ENCODE measurements at places on chromosomes 1 and 21. TPM values are rescaled to one million over a fixed set of nuclear protein-coding genes. Genes with fewer than 3 reads are reported as not detected.

The RNU1-3 gene
- 4,234 TPM for total RNA-seq

The SLC5A9 gene
- total RNA-seq: 0.17 TPM

The PTAFR gene
- 2.2 TPM for total RNA-seq

DNA sequence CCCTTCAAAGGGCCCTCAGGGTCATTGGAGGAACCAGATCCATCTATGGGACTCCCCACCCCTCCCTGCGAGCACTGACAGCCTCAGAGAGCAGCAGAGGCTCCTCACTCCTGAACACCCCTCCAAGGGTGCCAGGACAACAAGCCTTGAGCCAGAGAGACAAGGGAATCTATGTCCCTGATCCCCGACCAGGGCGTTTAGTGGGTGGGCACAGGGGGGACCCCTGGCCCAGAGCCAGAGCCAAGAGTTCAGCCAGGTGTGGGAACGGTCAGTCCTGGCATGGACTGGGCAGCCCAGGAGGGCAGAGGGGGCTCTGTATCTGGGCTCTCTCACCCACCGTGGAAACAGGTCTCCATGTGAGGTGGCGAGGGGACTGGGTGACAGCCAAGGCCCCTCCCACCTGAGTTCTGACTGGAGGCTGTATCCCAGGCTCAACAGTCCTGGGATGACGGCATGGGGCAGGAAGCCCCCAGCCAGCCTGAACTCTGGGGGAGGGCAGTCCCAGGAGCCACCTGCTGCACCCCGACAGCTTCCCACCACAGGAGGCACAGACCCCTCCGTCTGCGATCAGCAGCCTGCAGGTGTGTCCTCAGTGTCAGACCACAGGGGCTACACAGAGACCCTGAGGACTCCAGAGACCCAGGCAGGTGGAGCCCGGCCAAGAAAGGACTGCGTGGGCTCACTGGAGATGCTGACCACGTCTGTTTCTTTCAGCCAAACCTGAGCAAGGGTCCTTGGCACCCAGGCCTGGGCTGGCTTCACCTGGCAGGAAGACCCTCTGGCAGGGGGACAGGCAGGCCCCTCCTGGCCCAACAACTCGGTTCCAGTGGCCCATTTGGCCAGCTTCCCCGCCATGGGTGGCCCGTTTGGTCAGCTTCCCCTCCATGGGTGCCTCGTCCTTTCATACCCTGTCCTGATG, 11.2 kb upstream of the SRARP start:
- no peak for DNase-seq

GRCh38 chr1:163168053-163168452, 34.7 kb downstream of the RGS5 start:
- no peak for DNase-seq

DNA sequence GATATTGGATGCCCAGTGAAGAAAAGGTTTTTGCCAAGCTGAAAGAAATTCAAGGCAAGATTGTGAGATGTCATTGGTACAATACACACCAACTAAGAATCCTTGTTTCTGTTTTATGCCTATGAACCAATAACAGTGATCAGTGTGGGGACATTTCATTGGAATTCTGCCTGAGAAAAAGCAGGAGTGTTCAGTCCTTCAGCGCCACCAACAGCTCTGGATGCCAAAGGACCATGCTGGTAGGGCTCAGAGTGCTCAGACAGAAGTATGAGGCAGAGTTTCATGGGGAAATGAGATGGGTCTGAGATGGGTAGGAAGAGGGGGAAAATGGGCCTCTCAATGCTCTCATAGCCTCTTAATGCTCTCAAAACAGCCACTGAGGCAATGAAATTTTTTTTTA, 56.5 kb downstream of the GABPA start:
- no peak for DNase-seq

DNA sequence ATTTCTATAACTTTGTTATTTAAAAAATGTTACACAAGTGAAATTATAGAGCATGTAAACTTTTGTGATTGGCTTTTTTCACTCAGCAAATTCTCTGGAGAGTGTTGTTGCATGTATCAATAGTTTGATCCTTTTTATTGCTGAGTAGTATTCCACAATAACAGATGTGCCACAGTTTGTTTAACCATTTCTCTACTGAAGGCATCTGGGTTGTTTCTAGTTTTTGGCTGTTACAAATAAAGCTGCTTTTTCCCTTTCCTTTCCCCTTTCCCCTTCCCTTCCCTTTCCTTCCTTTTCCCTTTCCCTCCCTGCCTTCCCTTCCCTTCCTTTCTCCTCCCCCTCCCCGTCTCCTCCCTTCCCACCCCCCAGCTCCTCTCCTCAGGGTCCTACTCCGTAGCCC, 15.9 kb downstream of the TUFT1 start:
- no peak for DNase-seq

The IRF6 gene
- 48.5 TPM for total RNA-seq

DNA sequence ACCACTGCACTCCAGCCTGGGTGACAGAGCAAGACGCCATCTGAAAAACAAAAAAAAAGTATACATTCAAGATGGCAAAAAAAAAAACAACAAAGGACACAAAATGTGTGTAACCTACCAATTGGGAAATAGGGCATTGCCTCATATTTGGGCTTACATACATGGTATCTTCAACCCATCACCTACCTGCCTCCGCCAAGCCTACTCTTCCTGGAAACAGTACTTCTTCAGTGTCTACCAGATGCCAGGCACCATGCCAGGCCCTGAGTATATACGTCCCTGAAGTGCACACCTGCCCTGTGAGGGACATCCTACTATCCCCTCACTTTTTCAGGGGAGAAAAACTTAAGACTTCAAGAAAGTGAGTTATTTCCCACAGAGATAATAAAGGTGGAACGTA, 160.2 kb downstream of the TOMM20 start:
- DNase-seq: no peak

The FAM177B gene
- not detected for total RNA-seq

GRCh38 chr1:117312453-117313138, 54.7 kb upstream of the MAN1A2 start:
- no peak for DNase-seq

DNA sequence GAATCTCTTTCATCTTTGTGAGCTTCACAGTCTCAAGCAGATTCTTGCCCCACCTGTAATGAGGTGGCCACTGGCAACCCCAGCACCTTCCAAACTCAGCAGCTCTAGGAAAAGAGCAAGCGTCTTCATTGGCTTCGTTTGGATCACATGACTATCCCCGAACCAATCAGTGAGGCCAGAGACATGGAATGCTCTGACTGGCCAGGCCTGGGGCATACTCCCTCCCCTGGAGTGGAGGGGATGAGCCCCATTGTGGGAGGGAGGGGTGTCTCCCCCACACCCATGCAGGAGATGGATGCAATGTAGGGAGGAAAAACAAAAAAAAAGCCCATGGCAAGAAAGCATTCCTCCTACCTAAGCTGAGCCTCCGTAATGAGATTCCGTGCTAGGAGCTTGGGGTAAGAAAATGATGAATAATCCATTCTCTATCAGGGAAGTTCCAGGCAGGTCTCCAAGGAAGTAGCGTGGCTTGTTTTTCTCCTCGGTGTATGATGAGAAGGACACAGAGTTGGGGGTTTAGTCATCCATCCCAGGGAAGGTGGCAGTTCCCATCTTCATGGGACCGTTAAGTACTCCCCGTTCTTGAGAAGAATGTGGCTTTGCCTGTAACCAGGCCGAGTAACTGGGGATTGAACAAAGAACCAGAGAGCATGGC, 32.7 kb downstream of the FHAD1 start:
- no peak for DNase-seq

The SOX13 gene
- 12.7 TPM for total RNA-seq

GRCh38 chr1:199297174-199297573, 658.3 kb downstream of the PTPRC start:
- DNase-seq: no peak
